ENCODE measurements at places on chromosomes 7 and 10. TPM values are rescaled to one million over a fixed set of nuclear protein-coding genes. Genes with fewer than 3 reads are reported as not detected.

GRCh38 chr10:13823709-13824405 is 237.1 kb downstream of the PRPF18 start:
- no peak for DNase-seq

DNA sequence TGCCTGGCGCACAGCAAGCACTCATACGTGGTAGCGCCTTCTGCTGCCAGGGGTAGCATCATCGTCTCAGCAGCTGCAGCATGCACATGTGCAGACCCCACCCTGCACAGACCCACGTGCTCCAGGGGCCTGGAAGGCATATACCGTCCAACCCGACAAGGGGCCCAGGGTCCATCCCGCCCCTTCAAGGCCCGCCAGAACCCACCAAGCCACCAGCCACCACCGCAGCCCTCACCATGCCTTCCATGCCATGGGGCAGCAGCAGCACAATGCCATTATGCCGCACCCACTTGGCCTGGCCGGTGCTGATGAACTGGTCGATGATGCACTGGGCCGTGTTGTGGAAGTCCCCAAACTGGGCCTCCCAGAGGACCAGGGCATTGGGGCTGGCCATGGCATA is 22.7 kb downstream of the OGDHL start:
- DNase-seq: no peak

- no peak for DNase-seq
These were observed 201.3 kb upstream of the CDCA7L start for GRCh38 chr7:22146961-22147512.

- no peak for DNase-seq
These were observed 25.6 kb downstream of the PRF1 start for GRCh38 chr10:70576803-70577517.

Gene STEAP4
- 12.4 TPM for total RNA-seq

- no peak for DNase-seq
These were observed 97.9 kb downstream of the TMEM168 start for GRCh38 chr7:112692333-112692732.

Gene AFAP1L2
- total RNA-seq: 7.5 TPM

Gene PHYHIPL
- total RNA-seq: not detected

DNA sequence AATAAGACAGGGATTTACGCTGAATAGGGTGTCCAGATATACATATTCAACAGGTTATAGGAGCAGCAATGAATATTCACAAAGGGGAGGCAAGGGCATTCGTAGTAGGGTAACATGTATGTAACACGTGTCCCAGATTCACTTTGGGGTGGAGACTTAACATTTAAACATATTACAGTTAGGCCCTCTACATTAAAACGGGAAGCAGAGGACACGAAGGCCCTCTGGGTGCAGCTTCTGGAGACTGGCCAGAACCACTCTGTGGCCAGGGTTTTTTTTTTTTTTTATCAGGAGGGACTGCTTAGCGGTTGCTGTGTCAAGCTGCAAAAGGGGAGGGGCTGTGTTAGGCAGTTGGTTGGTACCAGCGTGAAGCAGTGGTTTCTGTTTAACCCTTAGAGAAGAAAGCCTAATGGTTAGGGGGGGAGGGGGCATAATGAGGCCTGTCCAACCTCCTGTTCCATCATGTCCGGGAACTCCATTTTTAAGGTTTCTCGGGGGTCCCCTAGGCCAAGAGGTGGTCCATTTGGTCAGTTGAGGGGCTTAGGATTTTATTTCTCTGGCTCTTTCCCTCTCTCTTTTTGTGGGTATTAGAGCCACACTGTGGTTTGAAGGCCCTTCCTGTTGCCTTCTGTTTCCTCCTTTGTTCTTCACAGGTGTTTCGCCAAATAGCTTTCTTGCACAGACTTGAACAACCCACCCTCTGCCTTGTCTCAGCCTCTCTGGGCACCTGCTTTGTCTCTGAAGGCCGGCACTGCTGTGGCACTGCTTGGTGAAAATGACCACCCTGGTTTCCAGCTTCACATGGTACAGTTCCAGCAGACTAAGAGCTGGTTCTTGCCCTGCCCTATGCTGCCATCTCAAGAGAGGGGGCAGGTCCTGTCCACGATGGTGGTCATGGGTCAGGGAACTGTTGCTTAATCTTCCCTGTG is 26.4 kb downstream of the PRF1 start:
- DNase-seq: peak; percentile 69

Gene GNG11
- total RNA-seq: 21.9 TPM

GRCh38 chr7:17912536-17913235 is 27.6 kb downstream of the SNX13 start:
- DNase-seq: no peak

DNA sequence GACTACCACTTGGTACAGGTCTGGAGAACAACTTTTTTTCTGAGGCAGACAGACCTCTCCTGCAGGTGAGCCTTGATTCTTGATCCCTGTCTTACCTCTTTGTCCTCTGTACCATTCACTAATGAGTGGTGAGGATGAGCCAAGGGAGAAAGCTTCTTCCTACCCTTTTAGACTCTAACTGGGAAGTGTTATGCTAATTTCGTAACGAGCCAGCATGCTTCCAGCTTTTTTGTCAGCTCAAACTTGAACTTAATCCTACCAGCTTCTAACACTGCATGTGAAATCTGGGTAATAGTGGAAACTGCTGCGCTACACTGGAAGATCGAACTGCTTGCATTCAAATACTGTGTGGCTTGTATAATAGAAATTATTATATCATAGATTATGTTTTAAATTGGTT is 87.0 kb downstream of the NEUROD6 start:
- no peak for DNase-seq

Gene ARPC1A
- total RNA-seq: 97.1 TPM

- DNase-seq: no peak
These were observed 155.8 kb downstream of the SND1 start for GRCh38 chr7:127807829-127808228.

- no peak for DNase-seq
These were observed 300.9 kb upstream of the C7orf33 start for GRCh38 chr7:148289630-148290029.

Gene WIPF3
- 7.4 TPM for total RNA-seq

DNA sequence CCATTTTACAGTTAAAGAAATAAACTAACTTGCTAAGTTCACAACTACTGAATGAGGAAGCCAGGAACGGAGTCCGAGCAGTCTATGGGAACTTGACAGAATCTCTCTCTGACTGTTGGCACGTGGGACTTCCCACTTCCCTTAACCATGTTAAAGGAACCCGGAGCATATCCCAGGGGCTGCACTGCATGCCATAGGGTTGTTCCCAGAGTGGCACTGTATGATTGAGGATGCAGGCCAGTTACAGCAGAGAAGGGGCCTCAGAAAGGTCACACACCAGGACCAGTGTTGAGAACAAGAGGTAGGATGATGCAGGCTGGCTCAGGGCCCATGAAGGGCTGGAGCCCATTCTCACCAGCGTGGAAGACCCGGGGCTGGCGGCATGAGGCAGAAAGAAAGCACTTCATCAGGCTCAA is 201.8 kb downstream of the NSUN6 start:
- DNase-seq: no peak

Gene CDNF
- 2.6 TPM for total RNA-seq

- no peak for DNase-seq
These were observed 47.9 kb upstream of the PLCE1 start for GRCh38 chr10:93945819-93946218.

Gene ABCC2
- total RNA-seq: 0.15 TPM

Gene CPVL
- 133 TPM for total RNA-seq

Gene ANKRD30A
- not detected for total RNA-seq

GRCh38 chr10:91194497-91195179 is 25.8 kb upstream of the PCGF5 start:
- no peak for DNase-seq

DNA sequence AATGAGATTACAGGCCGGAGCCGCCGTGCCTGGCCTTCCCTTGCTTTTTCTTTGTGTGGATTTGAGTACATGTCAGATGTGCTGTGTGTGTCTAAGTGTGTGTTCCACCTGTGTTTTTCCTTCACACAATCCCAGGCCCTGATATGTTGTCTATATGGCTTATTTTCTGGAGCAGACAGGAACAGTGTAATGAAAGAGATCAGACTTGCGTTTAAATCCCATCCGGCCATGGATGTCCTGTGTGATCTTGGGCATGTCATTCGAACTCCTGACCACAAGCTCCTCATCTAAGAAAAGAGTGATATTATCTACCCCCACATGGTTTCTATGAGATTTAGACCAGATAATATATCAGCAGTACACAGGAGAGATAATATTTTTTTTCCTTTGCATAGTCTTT is 37.2 kb downstream of the APBB1IP start:
- DNase-seq: no peak

DNA sequence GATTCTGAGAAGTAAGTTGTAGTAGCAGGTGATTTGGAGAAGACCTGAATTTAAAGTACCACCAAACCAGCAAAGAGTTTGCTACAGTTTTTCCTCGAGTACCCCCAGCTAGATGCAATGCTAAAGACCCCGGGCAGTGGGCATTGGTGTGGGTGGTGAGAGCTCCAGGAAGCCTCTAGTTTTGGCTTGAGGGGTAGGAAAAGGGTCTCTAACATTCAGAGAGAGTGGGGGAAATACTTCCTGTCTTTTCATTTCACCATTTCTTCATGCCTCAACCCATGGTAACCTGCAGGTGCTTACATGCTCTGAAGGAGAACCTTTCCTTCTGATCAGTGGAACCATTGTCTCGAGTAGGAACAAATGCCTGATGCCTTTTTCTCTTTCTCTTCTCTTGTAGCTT is 352.2 kb downstream of the CALN1 start:
- no peak for DNase-seq

- no peak for DNase-seq
These were observed 2.2 kb downstream of the PRKAR2B start for GRCh38 chr7:107046491-107047259.

Gene OPN4
- 0.25 TPM for total RNA-seq

DNA sequence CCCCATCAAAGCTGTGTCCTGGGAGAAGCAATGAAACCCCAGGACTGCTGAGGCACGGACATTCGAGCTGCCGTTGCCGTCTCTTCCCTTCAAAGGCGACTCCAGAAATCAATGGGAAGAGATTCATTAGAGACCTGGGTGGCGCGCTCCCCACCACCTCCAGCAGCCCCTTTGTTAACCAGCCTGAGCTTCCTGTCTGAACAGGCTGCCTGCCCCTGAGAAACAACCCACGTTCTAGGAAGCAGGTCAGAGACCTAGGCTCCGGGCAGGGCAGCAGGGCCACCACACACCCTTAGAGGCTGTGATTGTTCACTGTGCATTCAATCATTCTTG is 110.9 kb upstream of the PPIF start:
- DNase-seq: no peak

Gene TMEM196
- not detected for total RNA-seq

DNA sequence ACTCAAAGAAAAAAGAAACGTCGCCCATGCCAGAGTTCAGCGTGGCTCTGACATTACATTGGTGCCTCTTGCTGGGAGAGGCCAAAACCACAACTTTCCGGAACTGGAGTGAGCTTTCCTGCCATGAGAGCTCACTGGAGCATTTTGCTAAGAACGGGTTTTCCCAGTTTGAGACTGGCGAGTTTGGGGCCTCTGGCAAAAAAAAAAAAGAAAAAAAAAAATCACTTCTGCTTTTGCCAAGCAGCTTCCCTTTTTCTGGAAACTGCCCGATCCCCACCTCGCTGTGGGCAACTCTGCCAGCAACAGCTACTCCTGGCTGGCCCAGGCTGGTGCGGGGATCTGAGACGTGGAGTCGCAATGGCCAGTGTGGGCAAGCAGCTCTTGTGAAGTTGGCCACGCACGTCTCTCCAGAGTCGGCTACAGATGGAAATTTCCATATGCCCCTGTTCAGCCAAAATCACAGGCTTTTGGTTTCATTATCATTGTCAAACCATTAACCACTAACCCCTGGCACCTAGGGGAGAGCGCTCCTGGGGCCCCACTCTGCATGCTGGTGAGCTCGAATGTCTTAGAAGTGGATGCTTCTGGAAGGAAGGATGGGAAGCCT is 25.7 kb downstream of the PRKAG2 start:
- peak; percentile 55 for DNase-seq

DNA sequence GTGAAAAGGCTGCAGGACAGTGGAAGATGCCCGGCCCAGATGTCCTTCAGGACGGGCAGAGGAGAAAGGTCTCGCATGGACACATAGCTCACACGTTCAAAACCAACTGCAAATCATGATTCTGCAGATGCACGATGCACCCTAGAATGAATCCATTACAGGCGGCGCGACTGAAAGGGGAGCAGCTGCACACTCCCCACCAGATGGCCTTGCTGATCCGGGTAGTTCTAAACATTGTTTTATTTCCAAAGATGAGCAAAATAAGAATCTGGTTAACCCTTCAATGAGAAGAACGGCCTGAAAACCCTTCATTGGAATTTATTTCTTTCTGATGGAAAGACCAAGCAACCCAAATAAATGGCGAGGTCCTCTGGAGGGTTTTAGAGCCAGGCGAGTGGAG is 33.8 kb downstream of the CHST15 start:
- no peak for DNase-seq

Gene RASA4B
- total RNA-seq: 11.5 TPM

DNA sequence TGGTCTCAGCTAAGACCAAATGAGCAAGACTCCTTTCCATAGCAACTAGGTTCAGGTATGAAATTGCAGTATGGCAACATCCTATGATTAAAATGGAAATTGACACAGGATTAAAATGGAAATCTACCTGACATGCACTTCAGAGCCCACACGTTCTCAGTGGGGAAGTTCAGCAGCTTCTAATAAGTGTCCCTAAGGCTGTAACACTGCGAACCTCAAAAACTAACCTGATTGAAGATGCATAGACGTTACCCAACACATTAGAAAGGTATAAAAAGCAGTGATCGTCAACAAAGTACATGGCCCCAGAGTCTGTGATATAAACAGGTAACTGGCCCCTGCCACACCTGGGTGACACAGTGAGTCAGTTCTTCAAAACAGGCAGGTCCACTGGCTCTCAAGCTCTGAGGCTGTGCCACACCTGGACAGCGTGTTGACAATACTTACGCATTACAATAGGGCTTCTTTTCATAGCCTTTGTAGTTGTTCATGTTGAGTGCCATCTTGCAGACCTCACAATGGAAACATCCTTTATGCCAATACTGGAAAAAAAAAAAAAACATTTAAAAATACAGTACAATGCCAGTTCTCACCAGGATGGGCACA is 274.9 kb upstream of the NEBL start:
- no peak for DNase-seq

- DNase-seq: peak; percentile 11
These were observed 74.3 kb downstream of the CDH23 start for GRCh38 chr10:71471006-71471405.

- DNase-seq: peak; percentile 77
These were observed 34.9 kb downstream of the BAIAP2L1 start for GRCh38 chr7:98365863-98366561.

- no peak for DNase-seq
These were observed 59.4 kb upstream of the ZNF438 start for GRCh38 chr10:31090894-31091607.

DNA sequence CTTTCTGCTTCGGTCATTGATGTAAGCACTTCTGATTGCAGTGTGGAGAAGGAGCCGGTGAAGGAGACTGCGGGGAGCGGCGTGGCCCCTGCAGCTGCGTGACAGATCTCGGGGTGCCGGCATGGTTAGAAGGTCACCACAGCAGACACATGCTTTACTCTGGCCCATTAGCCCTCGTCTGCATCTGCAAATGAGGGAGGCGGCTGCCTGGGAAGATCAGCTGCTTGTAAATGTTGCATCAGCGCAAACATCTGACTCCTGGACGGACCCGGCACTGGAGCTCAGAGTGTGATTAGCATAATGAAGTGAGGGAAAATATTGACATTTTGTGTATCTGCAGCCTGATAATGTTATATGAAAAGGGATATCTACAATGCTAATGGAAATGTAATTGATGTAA is 30.5 kb upstream of the MNX1 start:
- DNase-seq: no peak

GRCh38 chr7:50632561-50633413 is 67.6 kb upstream of the DDC start:
- DNase-seq: no peak

Gene ANK3
- 576 TPM for total RNA-seq
